ENCODE measurements at places on chromosomes 11 and 22.

DNA sequence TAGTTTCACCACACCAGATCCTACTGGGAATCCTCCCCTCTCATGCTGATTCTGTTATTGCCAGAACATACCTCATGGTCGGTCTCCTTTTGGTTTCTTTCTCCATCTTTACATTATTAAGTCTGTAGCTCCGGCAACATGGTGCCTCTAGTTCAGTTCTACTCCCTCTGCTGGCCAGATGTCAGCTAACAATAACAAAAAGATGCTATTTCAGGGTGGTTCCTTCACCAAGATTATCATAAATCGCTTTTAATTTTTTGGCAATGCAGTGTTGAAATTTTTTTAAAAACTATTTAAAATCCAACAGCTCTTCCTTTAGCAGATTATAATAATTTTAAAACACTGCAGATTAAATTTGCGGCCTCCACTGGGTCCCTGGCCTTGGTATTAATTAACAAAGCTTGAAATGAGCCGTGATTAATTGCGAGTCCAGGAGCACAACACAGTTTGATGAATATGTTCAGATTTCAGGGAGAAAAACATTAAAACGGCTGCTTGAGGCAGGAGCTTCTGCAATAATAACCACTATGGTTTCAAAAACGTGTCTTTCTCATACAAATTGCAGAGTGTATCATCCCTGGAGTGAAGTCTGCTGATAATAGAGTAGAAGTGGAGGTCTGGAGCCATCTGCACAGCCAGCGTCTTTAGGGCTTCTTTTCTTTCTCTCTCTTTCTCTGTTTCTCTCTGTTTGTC lies 492.9 kb upstream of the KIRREL3 start:
- DNase-seq = no peak

DNA sequence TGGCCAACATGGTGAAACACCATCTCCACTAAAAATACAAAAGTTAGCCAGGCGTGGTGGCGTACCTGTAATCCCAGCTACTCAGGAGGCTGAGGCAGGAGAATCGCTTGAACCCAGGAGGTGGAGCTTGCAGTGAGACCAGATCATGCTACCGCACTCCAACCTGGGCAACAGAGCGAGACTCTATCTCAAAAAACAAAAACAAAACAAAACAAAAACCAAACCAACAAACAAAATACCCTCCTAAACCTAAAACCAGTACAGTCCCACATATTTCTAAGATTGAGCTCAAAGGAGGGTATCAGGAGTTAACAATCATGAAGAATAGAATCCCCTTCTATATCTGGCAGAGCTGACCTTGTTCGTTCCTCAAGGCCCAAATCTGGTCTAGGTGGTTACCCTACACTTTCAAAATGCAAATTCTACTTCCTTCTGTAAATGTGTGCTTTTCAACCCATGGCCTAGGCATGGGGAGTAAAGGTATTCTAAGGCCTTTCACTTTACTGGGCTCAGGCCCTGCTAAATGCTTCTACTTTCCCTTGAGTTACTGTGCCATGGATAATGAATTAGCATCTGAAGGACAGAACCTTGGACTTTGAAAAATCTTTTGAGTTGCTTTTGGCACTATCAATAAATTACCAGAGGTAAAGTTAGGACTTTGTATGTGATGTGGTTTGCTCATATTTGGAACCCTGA lies 10.4 kb upstream of the PPP2R1B start:
- DNase-seq = no peak

- DNase-seq = no peak
These were observed 185.3 kb downstream of the BRD1 start for GRCh38 chr22:49642331-49642730.

DNA sequence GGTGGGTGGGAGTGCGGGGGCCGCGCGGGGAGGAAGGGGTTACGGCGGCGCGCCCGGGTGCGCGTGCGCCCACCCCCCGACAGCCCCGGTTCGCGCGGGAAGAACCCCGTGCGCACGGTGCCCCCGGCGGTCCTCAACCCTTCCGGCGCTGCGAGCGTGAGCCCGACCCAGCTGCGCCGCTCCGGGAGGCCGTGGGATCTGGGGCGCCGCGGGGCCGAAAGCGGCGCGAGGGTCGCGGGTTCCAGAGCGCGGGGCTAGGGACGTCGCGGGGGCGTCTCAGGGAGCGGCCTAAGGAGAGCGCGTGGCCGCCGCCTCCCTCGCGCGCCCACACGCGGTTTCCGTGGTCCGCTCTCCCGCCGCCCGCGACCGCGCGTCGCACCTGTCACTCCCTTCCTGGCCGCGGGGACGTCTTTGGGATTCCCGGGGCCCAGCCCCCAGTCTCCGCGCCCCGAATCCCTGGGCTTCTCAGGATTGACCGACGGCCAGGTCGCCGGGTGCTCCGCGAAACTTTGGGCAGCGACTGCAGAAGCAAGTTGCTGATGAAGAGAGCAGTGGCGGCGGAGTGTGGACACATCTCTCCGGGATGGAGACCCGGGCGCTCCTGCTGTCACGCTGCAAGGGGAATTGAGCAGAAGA lies 582 bp downstream of the SREBF2 start:
- DNase-seq = no peak

GRCh38 chr11:69238573-69239351 lies 55.2 kb upstream of the MYEOV start:
- DNase-seq = no peak

GRCh38 chr22:31730344-31730711 lies 19.6 kb downstream of the PRR14L start:
- no peak for DNase-seq

GRCh38 chr11:110524238-110524637 lies 94.5 kb downstream of the FDX1 start:
- DNase-seq = no peak

DNA sequence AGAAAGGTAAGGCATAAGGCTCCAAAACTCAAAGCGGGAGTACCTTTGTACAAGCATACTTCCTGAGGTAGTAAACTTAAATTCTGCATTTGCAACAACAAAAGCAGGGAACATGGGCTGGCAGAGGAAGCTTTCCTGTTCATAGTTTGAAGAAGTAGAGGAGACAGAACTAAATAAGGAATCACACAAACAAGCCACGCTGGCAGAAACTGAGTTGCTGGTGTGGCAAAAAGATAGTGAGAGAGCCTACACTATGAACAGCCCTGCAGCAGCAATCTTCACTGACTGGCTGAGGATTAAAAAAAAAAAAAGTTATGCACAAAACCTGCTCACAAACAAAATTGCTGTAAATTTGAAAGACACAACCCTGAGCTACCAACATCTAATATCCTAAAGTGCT lies 46.5 kb downstream of the FCHSD2 start:
- DNase-seq = no peak

GRCh38 chr11:121508449-121508848 lies 55.7 kb upstream of the SORL1-AS1 start:
- no peak for DNase-seq

DNA sequence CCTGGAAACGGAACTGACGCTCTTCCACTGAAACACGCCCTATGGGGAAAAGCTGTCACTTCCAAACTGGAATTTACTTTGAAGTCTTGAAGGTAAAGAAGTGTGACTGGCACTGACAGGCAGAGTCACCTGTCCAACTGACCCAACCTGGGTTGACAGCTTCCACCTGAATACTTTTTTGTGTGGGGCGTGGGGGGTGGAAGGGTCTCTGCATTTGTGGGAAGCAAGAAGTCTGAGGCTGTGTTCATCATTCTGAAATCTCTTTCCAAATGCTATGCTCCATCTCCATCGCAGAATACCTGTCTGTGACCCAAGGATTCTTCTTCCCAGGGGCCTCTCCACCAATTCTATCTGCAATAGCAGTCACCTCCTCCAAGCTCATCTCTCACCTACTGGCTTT lies 7.8 kb downstream of the IFT27 start:
- no peak for DNase-seq

GRCh38 chr22:42895541-42895981 lies 38.5 kb upstream of the ARFGAP3 start:
- no peak for DNase-seq

GRCh38 chr11:59918987-59919589 lies 19.1 kb upstream of the OOSP1 start:
- DNase-seq = no peak

DNA sequence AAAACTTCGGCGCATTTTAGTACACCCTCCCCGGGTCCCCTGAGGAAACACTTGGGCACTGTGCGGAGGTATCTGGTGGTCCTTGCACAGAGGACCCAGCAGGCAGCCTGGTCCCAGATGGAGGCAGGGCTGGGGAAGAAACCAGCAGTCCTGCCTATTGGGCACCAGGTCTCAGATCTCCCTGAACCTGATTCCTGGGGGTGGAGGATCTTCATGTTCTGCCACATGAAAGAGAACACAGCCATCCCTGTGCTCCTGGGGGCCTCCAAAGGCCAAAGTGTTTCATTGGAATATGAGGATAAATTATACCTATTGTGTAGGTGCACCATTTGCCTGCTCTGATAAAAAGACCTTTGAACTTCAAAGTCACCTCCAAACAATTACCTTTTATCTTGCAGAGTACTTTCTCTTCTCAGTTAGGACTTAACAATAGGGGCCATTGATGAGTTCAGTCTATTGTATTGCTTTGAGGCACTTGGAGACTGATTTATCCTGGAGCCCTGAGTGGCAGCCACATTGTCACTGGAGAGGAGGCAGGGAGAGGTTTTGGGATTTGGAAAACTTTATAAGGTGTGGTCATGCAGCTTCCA lies 1.8 kb downstream of the RCN1 start:
- DNase-seq = no peak

DNA sequence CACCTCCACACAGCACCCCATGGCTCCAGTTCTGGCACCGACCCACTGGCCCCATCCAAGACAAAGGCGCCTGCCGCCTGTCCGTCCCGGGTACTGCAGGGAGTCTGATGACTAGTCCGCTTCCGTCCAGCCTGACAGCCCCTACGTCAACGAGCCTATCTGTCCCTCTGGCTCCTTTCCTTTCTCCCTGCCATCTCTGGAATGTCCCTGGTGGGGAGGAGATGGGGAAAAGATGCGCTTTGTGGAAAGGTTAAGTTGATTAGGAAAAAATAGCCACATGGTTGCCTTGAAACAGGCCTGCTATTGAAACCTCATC lies 10.4 kb downstream of the PDGFB start:
- no peak for DNase-seq

- no peak for DNase-seq
These were observed 1.2 kb upstream of the TSSK2 start for GRCh38 chr22:19129871-19130270.

DNA sequence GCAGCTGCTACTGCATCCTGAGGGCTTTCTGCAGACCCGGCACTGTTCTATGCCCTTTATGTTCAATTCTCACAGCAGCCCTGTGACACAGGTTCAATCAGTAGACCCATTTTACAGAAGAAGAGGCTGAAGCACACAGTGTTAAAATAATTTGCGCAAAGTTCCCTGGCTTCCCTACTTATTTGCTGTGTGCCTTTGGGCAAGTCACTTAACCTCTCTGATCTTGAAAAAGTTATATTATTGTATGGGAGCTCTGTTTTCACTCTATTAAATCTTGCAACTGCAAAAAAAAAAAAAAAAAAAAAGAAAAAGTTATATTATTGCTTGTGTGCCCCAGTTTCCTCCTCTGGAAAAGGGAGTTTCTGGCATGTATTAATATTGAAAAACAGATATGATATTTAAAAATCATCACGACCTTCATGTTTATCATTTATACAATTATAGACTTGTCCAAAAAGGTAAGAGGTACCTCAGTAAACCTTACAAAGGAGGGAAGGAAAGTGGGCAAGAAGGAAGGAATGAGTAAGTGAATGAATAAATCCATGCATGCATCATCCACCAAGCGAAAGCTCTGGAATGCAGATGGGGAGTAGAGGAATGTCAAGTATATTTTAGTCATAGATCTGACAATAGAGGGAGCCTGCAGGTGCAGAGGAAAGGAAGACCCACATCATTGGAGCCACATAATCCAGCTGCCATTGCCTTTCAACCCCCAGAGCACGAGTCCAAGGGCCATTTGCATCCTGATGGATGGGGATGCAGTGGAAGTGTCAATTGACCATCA lies 21.2 kb upstream of the ISX start:
- no peak for DNase-seq

DNA sequence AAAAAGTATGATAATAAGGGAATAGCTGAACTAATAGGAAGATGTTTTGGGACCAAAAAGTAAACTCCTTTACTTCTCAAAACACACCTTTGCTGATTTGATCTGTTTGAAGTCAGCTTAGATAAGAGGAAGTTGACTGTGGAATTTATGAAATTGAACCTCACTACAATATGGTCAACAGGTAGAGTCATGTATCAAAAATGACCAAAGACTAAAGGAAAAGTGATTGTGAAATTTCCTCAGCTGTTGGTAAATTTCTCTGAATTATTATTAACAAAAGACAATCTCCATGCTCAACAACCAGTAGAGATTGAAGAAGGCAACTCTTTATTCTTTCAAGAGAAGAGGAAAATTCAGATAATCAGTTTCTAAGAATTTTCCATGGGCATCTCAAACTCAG lies 826.5 kb downstream of the KCNA4 start:
- no peak for DNase-seq

- DNase-seq = no peak
These were observed 68.9 kb upstream of the KCNQ1OT1 start for GRCh38 chr11:2768471-2769408.

DNA sequence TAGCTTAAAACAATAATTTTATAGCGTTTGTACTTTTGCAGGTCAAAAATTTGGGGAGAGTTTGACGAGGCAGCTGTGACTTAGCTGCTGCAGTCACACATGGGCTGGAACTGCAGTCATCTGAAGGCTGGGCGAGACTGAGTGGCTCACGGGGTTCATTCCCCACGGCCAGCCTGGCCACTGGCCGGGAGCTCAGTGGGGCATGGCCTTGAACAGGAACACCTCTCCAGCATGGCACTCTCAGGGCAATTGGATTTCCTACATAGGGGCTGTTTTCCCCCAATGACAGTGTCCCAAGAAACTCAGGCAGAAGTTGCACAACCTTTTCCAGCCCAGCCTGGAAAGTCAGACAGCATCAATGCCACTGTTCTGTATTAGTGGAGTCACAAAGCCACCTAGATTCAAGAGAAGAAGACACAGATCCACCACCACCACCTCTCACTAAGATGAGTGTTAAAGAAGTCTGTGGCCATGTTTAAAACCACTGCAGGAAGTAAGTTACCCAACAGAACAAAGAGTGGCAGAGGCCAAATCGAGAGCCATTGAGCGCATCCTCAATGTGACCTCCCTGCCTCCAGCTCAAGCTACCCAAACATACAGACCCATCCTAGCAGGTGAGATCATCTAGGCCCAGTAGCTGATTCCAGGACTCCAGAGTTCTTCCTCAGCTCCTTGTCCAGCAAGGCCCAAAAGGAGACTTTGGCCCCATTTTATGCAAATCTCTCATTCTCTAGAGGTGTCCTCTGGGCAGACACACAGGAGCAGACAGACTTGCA lies 618.7 kb upstream of the CADM1 start:
- no peak for DNase-seq

DNA sequence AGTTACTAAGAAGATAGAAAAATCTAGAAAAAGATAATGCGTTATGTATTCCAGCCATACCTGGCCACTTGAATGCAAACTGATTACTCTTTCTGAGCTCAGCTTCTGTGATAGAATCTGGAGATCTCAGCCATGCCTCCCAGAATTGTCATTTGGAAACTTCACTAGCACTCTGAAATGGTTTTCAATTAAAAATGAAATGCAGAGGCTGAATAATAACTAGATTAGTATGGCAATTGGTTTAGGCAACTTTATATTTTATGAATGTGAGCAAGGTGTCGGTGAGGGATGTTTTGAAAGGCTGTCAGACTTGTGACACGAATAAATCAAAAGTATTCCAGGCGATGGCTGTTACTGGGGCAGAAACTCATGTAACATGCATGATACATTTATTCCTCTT lies 128.8 kb upstream of the SORL1-AS1 start:
- DNase-seq = no peak

- DNase-seq = no peak
These were observed 6.0 kb downstream of the SSTR3 start for GRCh38 chr22:37206118-37206840.

Measured in stimulated activated CD4-positive, alpha-beta T cell treated with anti-CD3 and anti-CD28 coated beads, Interleukin-1b, Interleukin-23, amount 100 ng/mL, for 1 hour (primary cell).